ENCODE measurements at places on chromosomes 13 and 19.

DNA sequence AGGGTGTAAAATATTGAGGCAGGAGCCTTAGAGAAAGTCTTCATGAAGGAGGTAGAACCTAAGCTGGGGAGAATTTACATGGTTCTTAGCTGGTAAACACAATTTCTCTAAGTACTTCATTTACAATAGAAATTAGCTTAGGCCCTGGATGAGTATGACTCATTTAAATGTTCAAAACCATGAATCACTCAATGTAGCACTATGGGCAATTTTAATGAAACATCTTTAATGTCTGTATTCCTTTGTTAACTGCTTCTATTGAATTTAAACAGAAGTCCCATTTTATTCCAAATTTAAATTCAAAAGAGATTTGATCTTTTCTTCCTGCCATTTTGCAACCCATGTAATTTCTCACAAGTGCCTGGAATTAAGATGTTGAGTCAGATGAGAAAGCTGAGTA is 252.1 kb downstream of the RFC3 start:
- no peak for DNase-seq

DNA sequence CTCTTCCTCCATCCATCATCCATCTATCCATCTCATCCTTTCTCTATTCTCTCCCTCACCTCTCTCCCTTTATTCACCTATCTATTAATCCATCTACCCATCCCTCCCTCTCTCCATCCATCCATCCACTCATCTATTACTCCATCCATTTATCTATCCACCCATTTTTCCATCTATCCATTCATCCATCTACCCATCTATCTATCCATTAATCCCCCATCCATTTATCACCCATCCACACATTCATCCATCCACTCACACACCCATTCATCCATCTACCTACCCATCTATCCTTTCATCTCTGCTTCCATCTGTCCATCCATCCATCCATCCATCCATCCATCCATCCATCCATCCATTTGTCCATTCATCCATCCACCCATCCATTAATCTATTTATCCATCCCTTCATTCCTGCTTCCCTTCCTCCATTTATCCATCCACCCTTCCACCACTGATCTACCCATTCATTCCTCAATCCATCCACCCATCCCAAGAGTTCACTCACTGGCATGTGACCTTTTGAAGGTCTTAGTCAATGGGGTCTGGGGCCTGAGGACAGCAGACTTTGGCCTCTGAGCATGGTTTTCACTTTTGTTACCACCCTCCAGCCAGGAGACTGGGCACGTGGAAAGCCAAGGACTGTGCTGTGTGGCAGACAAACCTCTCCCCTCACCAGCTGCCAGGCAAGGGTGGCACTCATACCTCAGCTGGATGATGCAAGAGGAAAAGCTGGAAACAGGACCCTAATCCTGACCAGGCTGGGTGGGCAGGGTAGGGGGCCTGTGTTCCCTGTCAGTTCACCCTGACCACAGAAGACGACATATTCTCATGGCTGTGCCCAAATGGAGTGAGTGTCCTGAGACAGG is 126.7 kb downstream of the URI1 start:
- DNase-seq = no peak

- DNase-seq = no peak
Measured at GRCh38 chr19:6478815-6479214, 2.8 kb downstream of the DENND1C start.

DNA sequence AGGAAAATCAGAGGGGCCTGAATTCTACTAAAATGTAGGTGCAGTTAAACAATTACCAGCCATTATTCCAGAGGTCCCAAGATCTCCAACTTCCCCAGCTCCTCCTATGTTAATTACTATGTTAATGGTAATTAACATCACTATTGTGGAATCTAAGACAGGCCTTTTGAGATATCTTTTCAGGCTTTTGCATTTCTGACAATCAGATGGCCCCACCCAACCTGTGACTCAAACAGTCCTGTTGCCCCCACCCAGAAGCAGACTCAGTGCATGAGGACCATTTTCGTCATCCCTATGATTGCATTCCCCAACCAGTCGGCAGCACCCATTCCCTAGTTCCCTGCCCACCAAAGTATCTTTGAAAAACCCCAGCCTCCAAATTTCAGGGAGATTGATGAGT is 8.5 kb upstream of the ZNF30 start:
- DNase-seq = no peak

- peak; percentile 61 for DNase-seq
Measured at GRCh38 chr19:40090241-40091204, at the start of gene ZNF780A. TSS of gene ZNF780A (minus strand) at chr19:40090943. CDS start at chr19:40084753, 6,190 bp downstream.

DNA sequence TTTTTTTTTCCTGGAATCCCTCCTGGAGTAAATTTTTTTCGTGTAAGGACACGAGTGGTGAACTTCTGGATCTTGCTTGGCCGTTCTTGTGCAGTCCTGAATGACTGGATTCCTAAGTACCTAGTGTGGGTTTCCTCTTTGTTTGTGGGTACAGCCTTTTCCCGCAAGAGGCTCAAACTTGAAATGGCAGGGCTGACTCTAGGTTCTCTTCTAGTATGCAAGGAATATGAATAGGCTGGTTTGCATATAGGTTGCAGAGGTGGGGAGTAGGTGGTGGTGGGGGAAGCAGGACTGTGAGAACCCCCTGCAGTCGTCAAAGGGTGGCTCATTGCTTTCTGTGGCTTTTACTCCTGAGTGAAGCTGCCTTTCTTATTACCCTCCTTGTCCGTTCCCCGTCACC is 13.6 kb downstream of the UBAC2 start:
- DNase-seq = no peak

GRCh38 chr19:31513841-31514240 is 164.6 kb upstream of the TSHZ3 start:
- no peak for DNase-seq

DNA sequence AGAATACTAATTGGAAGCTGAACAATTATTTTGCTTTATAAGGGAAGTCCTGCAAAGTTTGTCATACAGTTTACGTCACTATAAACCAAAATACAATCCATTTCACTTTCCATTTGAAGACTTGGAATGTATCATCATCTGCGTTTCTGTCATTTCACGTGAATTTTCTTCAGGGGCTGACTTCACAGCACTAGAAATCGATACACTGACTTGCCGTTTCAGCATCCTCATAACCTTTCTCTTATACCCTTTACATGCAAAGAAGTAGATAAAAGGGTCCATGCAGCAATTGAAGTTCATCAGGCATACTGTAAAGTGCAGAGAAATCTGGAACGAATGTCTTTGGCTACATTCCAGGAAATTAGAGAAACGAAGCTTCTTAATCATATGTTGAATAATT is 12.2 kb downstream of the GPR183 start:
- DNase-seq = no peak

Measured in stimulated activated CD4-positive, alpha-beta T cell treated with anti-CD3 and anti-CD28 coated beads, TNF-alpha, amount 100 ng/mL, for 1 hour (primary cell).